ENCODE measurements at places on chromosomes 5 and 9. TPM values are rescaled to one million over a fixed set of nuclear protein-coding genes. Genes with fewer than 3 reads are reported as not detected.
A peak's percentile ranks its signal among the peaks of the same experiment; 100 is the strongest.

Gene IGIP
- 0.46 TPM for polyA plus RNA-seq

Gene NIPBL
- polyA plus RNA-seq = 8.8 TPM

Gene FAM78A
- polyA plus RNA-seq = 12.8 TPM

Gene CDC26
- 142 TPM for polyA plus RNA-seq

Gene GABBR2
- polyA plus RNA-seq = not detected

Gene KCNN2
- not detected for polyA plus RNA-seq

Gene LRRC19
- 0.44 TPM for polyA plus RNA-seq

Gene HAPLN1
- not detected for polyA plus RNA-seq

Gene TMEM252
- polyA plus RNA-seq = not detected

Gene GLRA1
- not detected for polyA plus RNA-seq

Gene CAMSAP1
- polyA plus RNA-seq = 0.95 TPM

DNA sequence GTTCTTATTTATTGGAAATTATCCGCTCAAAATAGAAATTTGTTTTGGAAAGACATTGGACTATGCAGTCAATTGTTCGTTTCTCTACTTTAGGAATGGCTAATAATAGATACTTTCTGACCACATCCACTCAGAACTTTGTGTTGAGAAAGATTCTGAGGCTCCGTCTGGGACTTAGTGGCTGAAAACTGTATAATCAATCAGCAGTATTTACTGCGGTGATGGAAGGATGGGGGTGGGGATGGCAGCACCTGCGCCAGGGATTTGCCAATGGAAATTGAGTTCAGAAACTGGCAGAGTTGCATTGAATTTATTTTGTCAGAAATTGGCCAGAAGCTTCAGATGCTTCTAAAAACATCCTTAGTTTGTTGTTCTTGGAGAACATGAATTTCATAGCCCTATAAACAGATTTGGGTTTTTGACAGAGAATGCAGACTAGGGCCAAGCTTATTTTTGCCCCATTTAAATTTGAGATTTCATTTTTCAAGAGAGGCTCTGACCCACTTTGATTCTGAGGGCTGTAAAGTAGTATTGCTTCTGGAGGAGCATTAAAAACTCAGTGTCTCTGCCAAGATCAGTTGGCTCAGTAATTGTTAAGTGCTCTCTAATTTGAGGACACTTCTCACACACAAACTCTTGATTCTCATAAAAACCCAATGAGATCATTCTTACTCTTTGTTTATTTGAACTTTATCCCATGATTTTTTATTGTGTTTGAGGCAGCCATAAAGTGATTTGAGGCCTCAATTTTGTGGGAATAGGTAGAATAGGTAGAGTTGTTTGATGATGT is 215.1 kb downstream of the CD180 start:
- H3K27ac ChIP-seq = no peak overlapping the region
- no peak overlapping the region for H3K4me3 ChIP-seq
- H3K27me3 ChIP-seq = no peaks in the 10 kb centered on the region
- H3K36me3 ChIP-seq = no peaks in the 10 kb centered on the region

DNA sequence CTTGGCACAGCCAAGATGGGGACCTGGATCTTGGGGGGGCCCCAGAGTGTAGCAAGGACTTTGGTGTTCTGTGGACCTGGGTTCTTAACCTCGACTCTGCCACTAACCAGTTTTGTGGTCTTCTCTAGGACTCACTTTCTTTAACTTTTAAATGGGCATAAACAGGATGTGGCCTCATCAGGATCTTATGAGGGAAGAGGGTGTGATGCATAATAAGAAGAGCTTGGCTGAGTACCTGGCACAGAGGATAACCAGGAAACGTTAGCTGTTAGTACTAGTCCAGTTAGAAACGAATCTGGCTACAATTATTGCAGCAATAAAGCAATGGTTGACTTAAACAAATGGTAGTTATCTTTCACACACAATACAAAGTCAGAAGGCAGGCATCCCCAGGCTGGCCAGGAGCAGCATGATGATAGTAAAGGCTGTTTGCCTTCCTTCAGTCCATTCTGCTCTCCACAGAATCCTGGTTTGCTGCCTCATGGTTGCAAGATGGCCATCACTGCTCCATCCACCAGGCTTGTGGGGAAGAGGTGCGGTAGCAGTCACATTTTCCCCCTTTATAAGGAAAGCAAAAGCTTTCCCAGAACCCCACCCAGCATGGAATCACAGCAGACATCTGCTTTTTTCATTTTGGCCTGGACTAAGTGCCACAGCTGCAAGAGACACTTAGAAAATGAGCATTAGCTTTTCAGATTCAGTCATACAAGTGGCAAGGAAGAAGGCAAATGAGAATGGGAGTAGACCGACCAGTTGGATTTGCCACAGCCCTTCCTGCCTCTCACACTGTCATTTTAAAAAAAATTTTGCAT is 225.0 kb downstream of the AOPEP start:
- H3K27me3 ChIP-seq = no peaks in the 10 kb centered on the region
- no peak for DNase-seq
- H3K4me1 ChIP-seq = peaks cover 12% of the 10 kb centered on the region
- peak overlapping the region; percentile 20 for H3K27ac ChIP-seq
- no peak overlapping the region for H3K4me3 ChIP-seq
- H3K36me3 ChIP-seq = peaks cover 14% of the 10 kb centered on the region

GRCh38 chr9:38286357-38286756 is 106.1 kb upstream of the ALDH1B1 start:
- no peaks in the 10 kb centered on the region for H3K4me1 ChIP-seq
- no peak overlapping the region for H3K4me3 ChIP-seq
- H3K27me3 ChIP-seq = peaks cover 13% of the 10 kb centered on the region
- H3K36me3 ChIP-seq = no peaks in the 10 kb centered on the region

- no peaks in the 10 kb centered on the region for H3K4me1 ChIP-seq
- no peak for DNase-seq
- no peaks in the 10 kb centered on the region for H3K36me3 ChIP-seq
- no peak overlapping the region for H3K27ac ChIP-seq
Observed at GRCh38 chr5:58016358-58016757, 443.5 kb downstream of the PLK2 start.

DNA sequence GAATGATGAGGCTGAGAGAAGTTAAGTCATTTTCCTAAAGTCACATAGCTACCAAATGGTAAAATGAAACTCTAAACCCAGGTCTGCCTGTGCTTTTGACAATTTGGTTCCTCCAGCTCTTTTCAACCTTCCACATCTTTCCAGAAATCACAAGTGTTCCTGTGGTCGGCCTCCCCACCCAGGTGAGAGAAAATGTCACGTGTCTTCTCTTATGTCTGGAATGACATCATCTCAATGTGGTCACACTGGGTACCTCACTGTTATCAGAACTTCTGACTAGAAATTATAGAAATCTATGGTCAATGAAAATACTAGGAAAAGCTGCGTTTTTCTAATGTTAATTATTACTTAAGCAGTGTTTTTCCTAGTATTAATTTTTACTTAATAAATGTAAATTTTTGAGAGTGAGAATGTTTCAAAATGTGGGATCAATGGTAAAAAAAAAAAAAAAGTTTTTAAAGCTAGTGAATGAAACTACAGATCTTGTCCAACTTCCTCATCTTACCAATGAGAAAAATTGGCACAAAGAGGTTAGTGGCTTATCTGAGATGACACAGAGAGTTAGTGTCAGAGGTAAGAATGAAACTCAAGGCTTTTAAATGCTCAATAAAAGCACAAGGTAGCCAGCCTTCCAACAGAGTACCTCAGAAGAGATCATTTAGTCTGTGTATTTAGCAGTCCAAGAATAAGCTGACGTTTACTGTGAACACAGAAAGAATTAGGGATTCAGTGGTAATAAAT is 228.7 kb upstream of the NR4A3 start:
- DNase-seq = peak; percentile 40
- H3K4me3 ChIP-seq = no peak overlapping the region
- H3K36me3 ChIP-seq = peaks cover 5% of the 10 kb centered on the region
- no peaks in the 10 kb centered on the region for H3K27me3 ChIP-seq
- peak overlapping the region; percentile 11 for H3K27ac ChIP-seq

GRCh38 chr9:99986642-99987041 is 80.2 kb downstream of the STX17 start:
- no peak overlapping the region for H3K27ac ChIP-seq
- H3K36me3 ChIP-seq = peaks cover 23% of the 10 kb centered on the region
- no peaks in the 10 kb centered on the region for H3K4me1 ChIP-seq
- no peaks in the 10 kb centered on the region for H3K27me3 ChIP-seq

GRCh38 chr5:176647843-176648473 is 674 bp downstream of the TSPAN17 start:
- DNase-seq = no peak
- H3K27me3 ChIP-seq = peaks cover 6% of the 10 kb centered on the region
- peak overlapping the region; percentile 91 for H3K4me3 ChIP-seq
- peaks cover 42% of the 10 kb centered on the region for H3K4me1 ChIP-seq

DNA sequence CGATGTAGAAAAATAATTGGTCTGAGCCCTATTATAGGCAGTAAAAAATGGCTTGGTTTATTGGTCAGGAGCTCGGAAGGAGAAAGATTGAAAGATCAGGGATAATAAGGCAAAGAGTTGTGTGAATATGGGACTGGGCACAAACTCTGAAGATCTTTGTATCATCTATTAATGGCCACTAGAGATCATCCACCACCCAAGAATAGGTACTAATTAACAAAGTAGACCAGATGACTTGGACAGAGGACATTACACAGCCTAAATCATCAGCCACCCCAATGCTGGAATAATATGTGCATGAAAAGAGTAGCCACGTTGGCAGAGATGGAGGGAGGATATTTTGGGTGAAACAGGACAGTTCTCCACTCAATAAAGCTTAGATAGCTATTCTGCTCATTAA is 364.1 kb downstream of the EFNA5 start:
- no peak overlapping the region for H3K4me3 ChIP-seq
- no peaks in the 10 kb centered on the region for H3K36me3 ChIP-seq
- peaks cover 5% of the 10 kb centered on the region for H3K27me3 ChIP-seq
- no peak for DNase-seq

GRCh38 chr9:750249-750967 is 91.1 kb upstream of the DMRT1 start:
- H3K4me1 ChIP-seq = peaks cover 39% of the 10 kb centered on the region
- H3K27me3 ChIP-seq = no peaks in the 10 kb centered on the region
- H3K27ac ChIP-seq = no peak overlapping the region
- peak overlapping the region; percentile 79 for H3K4me3 ChIP-seq
- no peaks in the 10 kb centered on the region for H3K36me3 ChIP-seq

DNA sequence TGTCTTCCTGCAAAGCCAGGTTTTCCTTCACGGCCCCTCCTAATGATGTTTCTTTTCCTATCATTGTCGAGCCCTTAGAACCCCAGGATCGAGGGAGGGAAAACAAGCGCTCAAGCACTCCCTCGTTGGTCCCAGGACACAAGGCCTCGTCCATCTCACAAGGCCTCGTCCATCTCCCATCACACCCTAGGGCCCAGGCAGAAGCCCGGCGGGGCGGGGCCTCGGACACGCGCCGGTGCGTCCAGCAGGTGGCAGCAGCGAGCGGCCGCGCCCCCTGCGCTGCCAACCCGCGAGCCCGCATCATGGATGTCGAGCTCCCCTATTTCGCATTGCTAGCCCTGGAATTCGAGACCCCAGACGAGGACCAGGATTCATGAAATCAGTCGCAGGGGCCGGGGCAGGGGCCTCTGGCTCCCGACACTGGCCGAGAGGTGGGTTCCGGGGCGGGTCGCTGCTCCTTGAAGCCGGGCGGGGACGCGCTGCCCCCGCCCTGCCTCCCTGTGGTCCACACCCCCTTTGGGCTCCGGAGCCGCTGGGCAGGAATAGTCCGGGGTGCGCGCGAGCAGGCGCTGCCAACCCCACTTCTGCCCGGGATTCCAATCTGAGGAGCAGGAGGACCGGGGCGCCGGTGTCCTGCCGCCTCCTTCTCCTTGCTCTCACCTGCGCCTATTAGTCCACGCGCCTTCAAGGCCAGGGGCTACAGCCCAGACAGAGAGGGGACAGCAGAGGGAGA is at the start of gene ABLIM3:
Gene ABLIM3 (plus strand): TSS at position 270 of the 733 bp plus-strand sequence. CDS start 603 bp downstream, outside the sequence.
- no peaks in the 10 kb centered on the region for H3K36me3 ChIP-seq
- DNase-seq = peak; percentile 54
- H3K4me3 ChIP-seq = peak within 1 kb of the TSS; percentile 58
- H3K27me3 ChIP-seq = peaks cover 34% of the 10 kb centered on the region
- peak within 1 kb of the TSS; percentile 39 for H3K27ac ChIP-seq

- H3K4me3 ChIP-seq = no peak overlapping the region
- H3K27ac ChIP-seq = peak overlapping the region; percentile 7
- no peaks in the 10 kb centered on the region for H3K27me3 ChIP-seq
- peaks cover 10% of the 10 kb centered on the region for H3K4me1 ChIP-seq
Observed at GRCh38 chr5:82046276-82046647, 74.4 kb downstream of the ATG10 start.

DNA sequence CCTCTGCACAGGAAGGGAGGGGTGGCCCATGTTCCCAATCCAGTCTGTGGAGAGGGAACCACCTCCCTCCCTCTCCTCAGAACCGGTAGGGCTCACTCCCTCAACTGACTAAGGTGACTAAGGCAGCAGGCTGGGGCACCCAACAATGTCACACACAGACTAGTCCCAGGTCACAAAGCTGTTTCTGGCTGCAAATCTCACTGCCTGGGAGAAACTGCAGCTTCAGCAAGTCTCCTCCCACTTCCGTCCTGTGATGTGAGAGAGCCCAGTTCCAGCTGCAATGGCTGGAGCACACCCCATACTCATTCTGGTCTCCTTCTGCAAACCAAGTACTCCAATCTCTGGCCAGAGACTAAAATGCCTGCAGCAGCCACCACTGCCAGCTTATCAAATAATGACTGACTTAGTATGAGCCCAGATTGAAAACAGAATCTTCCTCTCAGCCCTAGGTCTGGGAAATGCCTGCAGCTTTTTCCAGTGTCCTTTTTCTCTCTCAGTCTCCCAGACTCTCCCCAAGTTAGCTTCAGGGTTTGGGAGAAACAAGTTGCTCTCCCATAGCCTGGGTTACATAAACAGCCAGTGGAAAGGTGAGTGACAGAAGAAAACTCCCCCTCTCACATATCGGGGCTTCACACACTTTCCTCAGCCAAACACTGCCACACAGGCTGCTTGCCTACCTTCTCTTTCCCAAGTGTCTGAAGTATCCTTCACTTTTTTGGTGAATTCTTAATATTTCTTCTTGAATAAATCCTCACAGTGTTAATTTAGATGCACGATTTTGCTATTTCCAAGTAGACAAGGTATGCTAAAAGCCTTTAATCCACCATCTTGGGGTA is 247.4 kb upstream of the RASA1 start:
- H3K36me3 ChIP-seq = no peaks in the 10 kb centered on the region
- no peak for DNase-seq

GRCh38 chr5:10503997-10504793 is 59.7 kb upstream of the ANKRD33B start:
- no peak overlapping the region for H3K4me3 ChIP-seq
- no peaks in the 10 kb centered on the region for H3K36me3 ChIP-seq
- H3K4me1 ChIP-seq = peaks cover 23% of the 10 kb centered on the region
- no peak for DNase-seq

GRCh38 chr9:92474587-92474986 is 7.7 kb downstream of the ASPN start:
- DNase-seq = no peak
- no peak overlapping the region for H3K27ac ChIP-seq
- no peaks in the 10 kb centered on the region for H3K36me3 ChIP-seq
- H3K4me3 ChIP-seq = no peak overlapping the region
- no peaks in the 10 kb centered on the region for H3K27me3 ChIP-seq

DNA sequence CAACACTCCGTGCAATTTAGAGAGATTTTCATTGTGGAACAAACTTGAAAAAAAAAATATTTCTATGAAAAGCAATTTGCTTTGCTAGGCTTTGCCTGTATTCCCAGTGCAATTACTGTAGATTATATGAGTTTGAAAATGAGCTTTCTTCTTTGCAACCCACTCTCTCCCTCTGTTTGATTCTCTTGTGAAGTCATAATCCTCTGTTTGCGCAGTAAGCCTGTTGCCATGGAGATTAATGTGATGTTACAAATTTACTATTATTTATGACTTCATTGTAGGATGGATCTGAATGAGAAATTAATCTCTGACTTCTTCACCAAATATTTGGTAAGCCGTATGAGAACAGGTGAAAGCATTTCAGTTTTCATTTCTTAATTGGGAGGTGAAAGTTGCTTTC is 320.3 kb downstream of the SPATA31D1 start:
- DNase-seq = no peak
- peaks cover 15% of the 10 kb centered on the region for H3K36me3 ChIP-seq
- H3K27me3 ChIP-seq = no peaks in the 10 kb centered on the region
- H3K4me3 ChIP-seq = no peak overlapping the region
